ENCODE measurements at places on chromosomes 16 and 17.

DNA sequence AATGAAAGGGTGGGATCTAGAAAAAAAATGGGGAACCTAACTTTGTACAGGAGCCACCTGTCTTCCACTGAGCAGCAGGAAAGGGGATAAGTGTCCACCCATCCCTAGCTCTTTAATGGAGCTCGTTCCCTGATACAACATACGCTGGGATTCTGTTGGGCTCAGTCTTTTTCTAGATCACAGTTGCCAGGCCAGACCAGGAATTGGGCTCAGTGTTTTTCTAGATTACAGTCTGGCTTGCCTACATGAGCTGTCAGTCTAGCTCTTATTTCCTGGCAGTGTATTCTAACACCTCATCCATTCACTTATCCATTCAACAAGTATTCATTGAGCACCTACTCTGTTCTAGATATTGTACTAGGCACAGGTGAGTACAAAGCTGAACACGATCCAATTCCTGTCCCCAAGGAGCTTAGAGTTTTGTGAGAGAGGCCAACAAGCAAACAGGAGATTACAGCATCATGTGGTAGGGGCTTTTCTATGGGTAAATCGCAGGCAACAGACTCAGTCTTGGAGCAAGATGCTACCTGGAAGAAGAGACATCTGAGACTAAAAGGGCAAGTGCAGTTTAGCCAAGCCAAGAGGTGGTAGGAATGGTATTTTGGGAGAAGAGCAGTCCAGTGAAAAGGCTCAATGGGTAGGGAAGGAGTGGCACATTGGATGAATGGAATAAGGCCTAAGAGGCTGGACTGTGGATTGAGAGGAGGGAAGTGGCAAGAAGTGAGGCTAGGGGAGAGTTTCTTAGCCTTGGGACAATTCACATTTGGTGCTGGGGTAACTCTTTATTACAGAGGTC lies 138.0 kb upstream of the HS3ST2 start:
- no peak for DNase-seq

- DNase-seq = no peak
Observed at GRCh38 chr17:28755486-28755885, 11.7 kb downstream of the TRAF4 start.

DNA sequence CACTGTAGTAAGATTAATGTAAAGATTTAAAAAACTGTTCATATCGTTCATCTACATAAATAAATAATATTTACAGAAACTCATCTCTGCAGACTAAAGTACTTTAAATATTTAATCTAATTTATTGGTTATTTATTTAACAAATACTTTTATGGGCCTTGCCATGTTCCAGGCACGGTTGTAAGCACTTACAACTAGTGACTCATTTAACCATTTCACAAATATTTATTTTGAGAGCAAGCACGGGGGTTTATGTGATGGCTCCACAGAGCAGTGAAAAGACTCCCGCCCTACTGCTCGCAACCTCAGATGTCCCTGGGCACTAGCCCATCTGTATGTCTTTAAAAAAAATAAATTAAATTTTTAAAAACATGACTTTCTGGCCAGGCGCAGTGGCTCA lies 575.9 kb downstream of the WWOX start:
- no peak for DNase-seq

- no peak for DNase-seq
Observed at GRCh38 chr16:23893986-23894385, 58.2 kb downstream of the PRKCB start.

DNA sequence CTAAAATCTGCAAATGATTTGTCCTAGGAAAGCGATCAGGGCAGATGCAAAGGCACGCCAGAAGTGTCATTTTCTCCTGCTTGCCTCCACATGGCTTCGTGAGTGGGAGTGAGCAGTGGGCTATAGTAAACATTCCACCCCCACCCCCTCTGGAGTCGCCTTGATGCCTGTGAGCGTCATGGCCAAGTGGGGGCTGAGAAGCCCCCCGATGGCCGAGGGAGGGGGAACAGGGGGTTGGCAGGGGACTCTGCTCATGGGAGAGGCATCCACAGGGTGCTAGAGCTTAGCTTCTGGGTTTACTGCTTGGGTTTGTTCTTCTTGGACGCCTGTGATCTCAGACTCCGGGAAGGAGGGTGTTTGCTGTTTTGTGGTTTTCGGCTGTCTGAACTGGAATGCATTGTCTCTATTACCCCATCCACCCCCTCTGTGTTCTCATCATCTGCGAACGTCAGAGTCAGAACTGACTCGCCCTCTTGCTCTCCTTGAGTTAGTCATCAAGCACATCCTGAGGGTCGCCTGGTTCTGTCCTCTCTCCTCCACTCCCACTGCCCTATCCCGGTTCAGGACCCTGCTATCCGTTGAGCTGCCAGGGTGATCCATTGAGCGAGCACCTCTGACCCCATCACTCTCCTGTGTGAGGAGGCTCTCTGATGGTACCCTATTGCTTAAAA lies 15.4 kb downstream of the TNS4 start:
- DNase-seq = peak; percentile 49

GRCh38 chr17:76414334-76415295 lies 30.2 kb downstream of the SPHK1 start:
- peak; percentile 76 for DNase-seq

GRCh38 chr16:75532142-75532765 lies 3.7 kb downstream of the CHST5 start:
- DNase-seq = no peak

DNA sequence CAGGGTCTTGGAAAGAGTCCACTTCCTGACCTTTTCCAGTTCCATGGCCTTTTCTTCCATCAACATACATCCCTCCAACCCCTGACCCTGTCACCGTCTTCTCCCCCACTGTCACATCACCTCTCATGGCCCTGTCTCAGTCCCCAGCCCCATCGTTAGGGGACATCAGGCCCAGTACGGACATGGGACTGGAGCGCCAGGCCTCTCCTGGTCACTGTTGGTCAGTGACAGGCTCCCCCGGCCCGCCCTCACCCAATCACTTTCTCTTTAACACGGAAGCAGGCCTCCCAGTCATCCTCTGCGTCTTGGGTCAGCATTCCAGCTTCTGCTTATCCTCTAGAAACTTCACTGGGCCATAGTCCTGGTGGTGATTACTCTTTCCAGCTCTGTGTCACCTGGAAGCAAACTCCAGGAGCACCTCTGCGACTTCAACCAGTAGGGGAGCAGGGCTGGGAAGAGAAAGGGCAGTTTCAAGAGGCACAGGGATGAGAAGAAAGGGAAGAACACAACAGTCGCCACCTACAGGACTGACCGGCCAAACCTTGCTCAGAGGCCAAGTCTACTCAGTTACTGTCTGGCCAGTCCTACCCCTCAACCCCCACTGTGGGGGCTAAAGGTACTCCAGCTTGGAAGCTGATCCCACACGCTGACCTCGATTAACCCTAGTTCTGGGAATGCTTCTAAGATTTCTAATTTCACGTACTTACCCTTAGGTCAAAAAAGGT lies 15.9 kb upstream of the ICAM2 start:
- DNase-seq = no peak
